ENCODE measurements at places on chromosomes 4 and X. TPM values are rescaled to one million over a fixed set of nuclear protein-coding genes. Genes with fewer than 3 reads are reported as not detected.

- peaks cover 3% of the 10 kb centered on the region for H3K4me1 ChIP-seq
- no peaks in the 10 kb centered on the region for H3K27me3 ChIP-seq
- DNase-seq = no peak
- H3K36me3 ChIP-seq = peaks cover 2% of the 10 kb centered on the region
- H3K4me3 ChIP-seq = no peak overlapping the region
These were observed 32.7 kb downstream of the ACSL1 start for GRCh38 chr4:184792950-184793555.

SPACA5 gene
- not detected for total RNA-seq

MAGEA11 gene
- not detected for total RNA-seq

DNA sequence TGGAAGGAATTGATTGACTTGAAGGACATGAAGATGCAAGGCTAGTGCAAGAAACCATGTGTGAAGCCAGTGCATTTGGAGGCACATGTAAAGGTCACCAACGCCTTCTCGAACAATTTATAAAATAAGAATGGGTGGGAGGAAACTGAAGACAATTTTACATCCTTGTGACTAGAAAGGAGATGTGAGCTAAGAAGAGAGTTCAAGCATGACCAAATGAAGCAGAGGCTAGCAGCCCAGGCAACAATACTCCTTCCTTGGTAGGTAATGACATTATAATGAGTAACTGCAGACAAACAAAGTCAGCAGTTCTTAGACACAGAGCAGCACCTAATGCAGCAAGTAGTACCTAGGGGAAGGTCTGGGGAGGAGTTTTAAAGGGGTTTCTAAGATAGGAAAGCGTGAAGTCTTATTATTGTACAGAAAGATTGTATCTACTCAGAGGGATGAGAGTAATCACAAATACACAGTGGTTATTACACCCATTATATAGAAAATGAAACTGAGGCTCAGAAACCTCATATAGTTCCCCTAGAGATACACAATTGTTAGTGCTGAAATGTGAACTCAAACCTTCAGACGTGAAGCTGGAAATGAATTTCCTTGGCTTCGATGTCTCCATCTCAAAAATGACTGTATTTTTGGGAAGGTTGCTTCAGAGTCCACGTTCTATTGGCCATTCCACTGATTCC is 56.1 kb downstream of the ATXN3L start:
- DNase-seq = no peak
- no peaks in the 10 kb centered on the region for H3K4me1 ChIP-seq
- no peaks in the 10 kb centered on the region for H3K27me3 ChIP-seq
- H3K27ac ChIP-seq = no peak overlapping the region

GRCh38 chrX:68867458-68868112 is 38.8 kb downstream of the EFNB1 start:
- no peaks in the 10 kb centered on the region for H3K4me1 ChIP-seq
- no peaks in the 10 kb centered on the region for H3K36me3 ChIP-seq
- H3K27ac ChIP-seq = no peak overlapping the region
- H3K4me3 ChIP-seq = no peak overlapping the region
- H3K27me3 ChIP-seq = no peaks in the 10 kb centered on the region

XK gene
- total RNA-seq = 0.93 TPM

DNA sequence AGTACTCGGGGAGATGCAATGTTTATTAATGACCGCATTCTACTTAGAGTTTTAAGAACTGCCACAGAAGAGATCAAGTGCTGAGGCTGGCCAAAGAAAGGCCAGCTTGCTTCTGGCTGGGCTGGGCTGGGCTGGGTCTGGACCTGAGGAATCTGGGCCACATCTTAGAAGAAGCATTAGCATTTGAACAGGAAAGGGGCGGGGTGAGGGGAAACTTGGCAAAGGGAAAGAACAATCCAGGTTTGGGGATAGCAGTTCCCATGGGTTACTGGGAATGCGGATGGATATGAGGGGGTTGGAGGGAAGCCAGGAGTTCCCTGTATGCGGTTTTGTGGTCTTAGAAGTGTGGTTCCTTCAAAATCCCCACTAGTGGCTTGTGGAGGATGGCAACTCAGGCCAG is 83.3 kb downstream of the CLDN34 start:
- H3K27ac ChIP-seq = no peak overlapping the region
- peak; percentile 39 for DNase-seq
- no peaks in the 10 kb centered on the region for H3K36me3 ChIP-seq
- no peak overlapping the region for H3K4me3 ChIP-seq

SMAD1 gene
- 40.0 TPM for total RNA-seq

DNA sequence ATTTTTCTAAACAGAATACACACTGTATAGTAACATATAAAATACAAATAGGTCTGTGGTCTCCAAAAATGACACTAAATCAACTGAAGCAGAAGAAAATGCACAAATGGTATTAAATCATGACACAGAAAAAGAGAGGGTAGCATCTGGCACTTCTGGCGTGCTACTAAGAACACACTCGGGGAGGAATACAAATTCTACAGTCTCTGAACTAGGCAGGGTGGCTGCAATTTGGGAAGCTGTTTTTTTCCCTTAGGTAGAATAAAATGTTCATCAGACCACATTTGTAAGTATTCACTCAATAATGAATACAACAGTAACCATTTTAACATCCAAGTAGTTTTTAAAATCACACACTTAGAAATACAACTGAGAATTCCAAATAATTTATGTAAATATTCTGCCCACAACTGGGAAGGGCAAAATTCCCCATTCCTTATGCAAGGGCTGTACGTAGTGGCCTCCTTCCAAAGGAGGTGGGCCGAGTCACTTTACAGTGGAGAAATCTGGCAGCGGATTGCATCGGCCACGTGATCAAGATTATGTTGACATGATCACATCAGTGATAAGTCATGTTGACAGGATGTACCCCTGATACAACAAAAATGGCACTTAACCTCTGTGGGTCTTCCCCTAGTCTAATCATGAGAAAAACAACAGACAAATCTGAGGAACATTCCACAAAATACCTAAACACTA is 101.1 kb downstream of the TSPAN5 start:
- no peak for DNase-seq
- H3K27me3 ChIP-seq = no peaks in the 10 kb centered on the region
- H3K4me1 ChIP-seq = peaks cover 4% of the 10 kb centered on the region
- H3K4me3 ChIP-seq = no peak overlapping the region
- H3K27ac ChIP-seq = no peak overlapping the region

- no peaks in the 10 kb centered on the region for H3K36me3 ChIP-seq
- H3K4me3 ChIP-seq = no peak overlapping the region
- DNase-seq = no peak
These were observed 136.4 kb downstream of the MAPK10 start for GRCh38 chr4:86223472-86223871.

GRCh38 chr4:173291899-173292298 is 42.3 kb downstream of the HMGB2 start:
- no peaks in the 10 kb centered on the region for H3K27me3 ChIP-seq
- H3K4me1 ChIP-seq = peaks cover 2% of the 10 kb centered on the region
- H3K4me3 ChIP-seq = no peak overlapping the region
- no peak overlapping the region for H3K27ac ChIP-seq
- H3K36me3 ChIP-seq = no peaks in the 10 kb centered on the region
- no peak for DNase-seq

- H3K27ac ChIP-seq = no peak overlapping the region
- H3K4me1 ChIP-seq = no peaks in the 10 kb centered on the region
- H3K4me3 ChIP-seq = no peak overlapping the region
- DNase-seq = no peak
These were observed 113.1 kb upstream of the VCX2 start for GRCh38 chrX:8284131-8284530.

USP17L28 gene
- not detected for total RNA-seq

ZAR1 gene
- total RNA-seq = not detected

- H3K27ac ChIP-seq = no peak overlapping the region
- no peak overlapping the region for H3K4me3 ChIP-seq
- H3K4me1 ChIP-seq = no peaks in the 10 kb centered on the region
- H3K27me3 ChIP-seq = no peaks in the 10 kb centered on the region
- DNase-seq = no peak
These were observed 212.4 kb upstream of the GRID2 start for GRCh38 chr4:92091335-92091734.

- H3K4me3 ChIP-seq = no peak overlapping the region
- no peaks in the 10 kb centered on the region for H3K36me3 ChIP-seq
- H3K27me3 ChIP-seq = no peaks in the 10 kb centered on the region
- no peaks in the 10 kb centered on the region for H3K4me1 ChIP-seq
These were observed 332.1 kb downstream of the ARAP2 start for GRCh38 chr4:35912174-35912573.

DNA sequence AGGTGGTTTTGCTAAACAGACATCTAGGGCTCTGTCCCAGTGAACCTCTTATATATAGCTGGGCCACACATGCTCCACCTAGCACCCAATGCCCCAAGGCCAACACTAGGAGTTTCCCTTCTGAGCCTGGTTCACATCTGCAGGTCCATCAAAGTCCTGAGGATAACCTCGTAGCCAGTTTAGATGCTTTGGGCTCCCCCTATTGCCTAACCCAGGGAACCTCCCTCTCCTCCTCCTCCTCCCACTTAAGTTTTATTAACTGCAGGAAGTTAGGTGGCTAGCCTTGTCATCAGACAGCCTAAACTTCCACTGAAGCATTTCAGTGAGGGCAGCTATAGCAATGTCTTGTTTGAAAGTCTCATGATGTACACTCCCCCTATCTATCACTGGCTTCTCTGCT is 88.0 kb downstream of the GUCY2F start:
- H3K27me3 ChIP-seq = no peaks in the 10 kb centered on the region
- no peaks in the 10 kb centered on the region for H3K36me3 ChIP-seq
- no peak overlapping the region for H3K27ac ChIP-seq
- DNase-seq = no peak
- H3K4me3 ChIP-seq = no peak overlapping the region

- no peaks in the 10 kb centered on the region for H3K4me1 ChIP-seq
- no peak for DNase-seq
- no peak overlapping the region for H3K27ac ChIP-seq
These were observed 412.1 kb downstream of the ADAM29 start for GRCh38 chr4:175330236-175330635.

- no peaks in the 10 kb centered on the region for H3K27me3 ChIP-seq
- no peak overlapping the region for H3K4me3 ChIP-seq
- no peak for DNase-seq
- H3K27ac ChIP-seq = no peak overlapping the region
- no peaks in the 10 kb centered on the region for H3K4me1 ChIP-seq
These were observed 121.7 kb downstream of the RBM47 start for GRCh38 chr4:40507977-40508376.

SLC39A8 gene
- total RNA-seq = 16.5 TPM

BTC gene
- 10.0 TPM for total RNA-seq
